ENCODE measurements at places on chromosomes 3 and 15.

DNA sequence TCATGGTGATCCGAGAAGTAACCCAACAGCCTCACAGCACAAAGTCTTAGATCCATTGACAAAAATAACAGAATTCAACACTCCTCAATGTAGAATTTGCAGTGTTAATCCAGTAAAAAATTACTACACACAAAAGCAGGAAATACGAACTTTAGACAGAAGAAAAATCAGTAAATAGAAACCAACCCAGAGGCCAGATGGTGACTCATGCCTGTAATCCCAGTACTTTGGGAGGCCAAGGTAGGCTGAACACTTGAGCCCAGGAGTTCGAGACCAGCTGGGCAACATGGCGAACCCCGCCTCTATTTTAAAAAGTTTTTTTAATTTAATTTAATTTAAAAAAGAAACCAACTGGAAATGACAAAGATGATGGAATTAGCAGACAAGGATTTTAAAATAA lies 36.1 kb downstream of the SELENOT start:
- DNase-seq, result no peak

GRCh38 chr3:72887343-72887704 lies 522 bp upstream of the GXYLT2 start:
- DNase-seq, result no peak

DNA sequence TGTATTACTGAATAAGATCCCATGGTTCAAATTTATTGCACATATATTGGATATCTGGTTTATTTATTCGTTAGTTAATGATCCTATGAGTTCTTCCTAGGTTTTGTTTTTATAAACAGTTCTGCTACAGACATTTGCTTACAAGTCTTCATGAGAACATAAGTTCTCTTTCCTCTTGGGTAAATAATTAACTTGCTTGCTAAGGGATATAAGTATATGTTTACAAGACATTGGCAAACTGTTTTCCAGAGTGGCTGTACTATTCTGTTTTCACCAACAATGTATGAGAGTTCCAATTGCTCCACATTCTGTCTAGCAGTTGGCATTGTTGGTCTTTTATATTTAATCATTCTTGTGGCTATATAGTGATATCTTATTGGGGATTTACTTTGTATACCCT lies 341.8 kb upstream of the GBE1 start:
- no peak for DNase-seq

DNA sequence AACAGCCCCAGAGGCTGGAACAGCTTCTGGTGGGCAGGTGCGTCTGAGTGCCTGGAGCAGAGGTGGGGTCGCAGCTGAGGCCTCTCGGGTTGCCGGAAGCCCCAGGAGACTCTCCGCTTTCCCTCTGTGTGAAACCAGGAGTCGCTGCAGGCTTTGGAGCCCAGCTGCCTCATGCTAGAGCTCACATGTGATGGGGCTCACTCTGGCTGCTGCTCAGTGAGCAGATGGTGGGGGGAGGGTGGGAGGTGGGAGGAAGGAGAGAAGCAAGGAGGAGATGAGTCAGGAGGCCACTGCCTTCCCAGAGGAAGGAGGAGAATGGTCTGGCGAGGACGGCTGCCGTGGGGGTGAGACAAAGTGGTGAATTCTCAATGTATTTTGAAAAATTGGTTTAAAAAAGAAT lies 290.1 kb upstream of the CHRNA7 start:
- no peak for DNase-seq

DNA sequence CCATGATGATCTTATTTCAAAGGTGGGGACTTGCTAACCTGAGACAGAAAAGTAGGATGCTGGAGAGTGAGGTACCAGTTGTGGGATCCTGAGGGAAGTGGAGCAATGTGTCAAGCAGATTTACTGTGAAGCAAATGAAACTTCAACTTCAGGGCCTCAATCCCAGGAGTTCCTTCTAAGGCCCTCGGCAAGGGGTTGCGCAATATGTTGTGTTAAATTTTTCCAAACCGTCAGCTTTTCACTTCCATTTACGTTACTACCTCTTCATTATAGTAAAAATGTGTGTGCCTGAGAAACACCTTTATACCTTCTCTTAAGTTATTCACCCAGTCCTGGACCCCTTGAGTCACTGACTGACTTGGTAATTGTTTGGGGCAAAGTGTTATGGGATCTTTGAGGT lies 42.5 kb upstream of the KCNH8 start:
- DNase-seq, result no peak

GRCh38 chr3:110881069-110881468 lies 190.5 kb upstream of the NECTIN3 start:
- DNase-seq, result peak; percentile 7

DNA sequence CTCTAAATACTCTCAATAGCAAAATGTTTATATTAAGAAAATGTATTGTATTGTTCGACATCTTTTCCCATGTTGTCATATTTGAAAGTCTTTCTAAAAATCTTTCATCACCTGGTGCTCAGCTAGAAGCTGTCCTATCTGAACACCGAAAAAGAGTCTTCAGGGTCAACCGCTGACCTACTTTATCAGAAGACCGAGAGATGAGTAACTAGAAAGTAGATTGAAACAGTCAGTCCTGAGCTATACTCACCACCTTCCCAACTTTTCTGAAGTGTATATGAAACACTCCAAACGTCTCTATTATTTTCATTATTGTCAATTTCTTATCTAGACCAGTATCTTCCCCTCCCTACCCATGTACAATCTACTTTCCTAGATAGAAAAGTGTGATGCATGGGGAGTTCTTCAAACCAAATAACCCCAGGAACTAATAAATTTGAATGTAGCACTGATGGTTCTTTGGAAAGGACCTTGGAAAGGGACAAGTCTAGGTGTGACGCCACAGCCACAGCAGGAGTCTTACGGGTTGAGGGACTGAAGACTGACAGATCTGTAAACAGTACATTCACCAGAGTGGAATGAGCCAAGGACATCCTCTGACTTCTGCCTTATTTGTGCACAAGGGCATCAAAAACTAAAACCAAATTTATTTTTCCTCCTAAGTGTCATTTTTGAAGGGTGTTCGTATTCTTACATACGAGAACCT lies 58.6 kb downstream of the TMOD3 start:
- no peak for DNase-seq

DNA sequence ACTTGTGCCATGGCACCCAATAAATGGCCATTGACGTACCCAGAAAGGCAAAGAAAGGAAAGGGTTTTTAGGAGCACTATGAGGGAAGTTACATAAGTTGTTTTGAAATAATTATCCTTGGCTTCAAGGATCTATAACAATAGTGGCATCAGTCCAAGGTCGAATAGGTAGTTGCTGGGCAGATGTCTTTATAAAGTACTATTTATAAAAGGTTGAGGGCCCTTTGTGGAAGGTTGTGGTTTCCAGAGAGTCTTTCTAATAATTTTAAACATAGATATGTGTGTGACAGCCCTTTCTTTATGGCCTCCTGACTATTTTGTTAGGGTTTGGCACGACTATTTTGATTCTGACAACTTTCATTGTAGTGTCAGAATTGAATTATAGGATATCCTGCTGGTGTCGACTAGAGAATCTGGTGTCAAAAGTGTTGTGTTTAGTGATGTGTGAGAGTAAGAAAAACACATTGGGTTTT lies 260.5 kb downstream of the PYDC2 start:
- no peak for DNase-seq

- DNase-seq, result peak; percentile 52
These were observed 45.6 kb downstream of the DMXL2 start for GRCh38 chr15:51576911-51577500.

- no peak for DNase-seq
These were observed 66.3 kb upstream of the LRIG1 start for GRCh38 chr3:66567077-66567476.

- no peak for DNase-seq
These were observed 436.1 kb upstream of the WNT5A start for GRCh38 chr3:55923207-55923606.

DNA sequence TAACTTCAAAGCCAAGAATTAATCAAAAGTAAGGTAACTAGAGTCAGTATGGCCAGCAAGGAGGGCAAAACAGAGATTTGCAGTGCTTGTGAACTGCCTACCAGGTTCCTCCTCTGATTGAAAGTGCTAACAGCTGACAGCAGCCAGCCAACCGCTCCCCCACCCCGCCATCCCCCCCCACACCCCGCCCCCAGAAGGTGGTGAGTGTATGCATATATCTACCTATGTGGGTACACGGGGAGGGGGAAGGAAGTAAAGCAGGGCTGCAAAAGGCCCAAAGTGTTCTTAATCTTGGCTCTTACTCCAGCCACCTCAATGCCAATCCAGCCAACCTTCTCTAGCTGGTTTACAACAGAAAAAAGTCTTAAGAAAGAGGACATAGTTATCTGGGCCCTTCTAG lies 50.7 kb downstream of the RAF1 start:
- DNase-seq, result no peak

GRCh38 chr3:51955893-51956770 lies 951 bp downstream of the GPR62 start:
- peak; percentile 18 for DNase-seq

DNA sequence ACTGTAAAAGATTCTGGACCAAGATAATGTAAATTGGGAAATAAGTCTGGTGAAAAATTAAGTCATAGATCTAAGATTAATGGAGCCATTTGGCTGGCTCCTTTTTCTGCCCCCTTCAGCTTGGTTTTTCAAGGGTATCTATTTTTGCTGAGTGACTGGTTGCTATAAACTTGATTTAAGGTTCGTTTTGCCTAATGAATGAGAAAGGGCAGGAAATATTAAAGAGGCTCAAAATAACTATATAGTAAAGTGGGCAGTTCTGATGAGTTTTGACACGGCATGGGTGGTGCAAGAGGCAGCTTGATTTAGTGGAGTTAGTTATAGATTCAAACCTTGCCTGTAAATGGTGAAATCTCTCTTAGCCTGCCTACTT lies 140.7 kb downstream of the STAC start:
- DNase-seq, result no peak

GRCh38 chr3:105470851-105471250 lies 104.1 kb downstream of the ALCAM start:
- DNase-seq, result no peak

DNA sequence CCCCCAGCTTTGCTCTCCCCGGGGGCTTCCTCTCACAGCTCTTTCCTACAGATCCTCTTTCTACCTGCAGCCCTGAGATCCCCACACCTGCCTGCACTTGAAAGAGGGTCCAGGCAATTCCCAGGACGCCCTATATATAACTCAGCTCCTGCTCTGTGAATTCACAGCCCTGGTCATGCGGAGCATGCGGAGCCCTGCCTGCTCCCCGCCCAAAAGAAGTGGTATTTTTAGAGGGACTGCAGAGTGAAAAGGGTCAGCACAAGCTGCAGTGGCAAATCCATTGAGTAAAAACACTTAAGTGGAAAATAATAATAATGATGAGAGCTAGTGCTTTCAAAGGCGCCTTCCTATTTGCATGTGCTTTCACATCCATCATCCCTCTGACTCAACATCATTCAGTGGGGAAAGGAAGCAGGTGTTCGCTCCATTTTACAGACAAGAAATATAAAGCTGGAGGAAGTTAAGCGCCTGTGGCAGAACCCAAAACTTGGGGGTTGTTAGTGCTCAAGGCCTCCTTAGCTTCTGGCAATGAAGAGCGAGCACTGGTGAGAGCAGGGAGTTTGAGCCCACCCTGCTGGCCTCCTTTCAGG lies 76.3 kb upstream of the LIPC start:
- no peak for DNase-seq

DNA sequence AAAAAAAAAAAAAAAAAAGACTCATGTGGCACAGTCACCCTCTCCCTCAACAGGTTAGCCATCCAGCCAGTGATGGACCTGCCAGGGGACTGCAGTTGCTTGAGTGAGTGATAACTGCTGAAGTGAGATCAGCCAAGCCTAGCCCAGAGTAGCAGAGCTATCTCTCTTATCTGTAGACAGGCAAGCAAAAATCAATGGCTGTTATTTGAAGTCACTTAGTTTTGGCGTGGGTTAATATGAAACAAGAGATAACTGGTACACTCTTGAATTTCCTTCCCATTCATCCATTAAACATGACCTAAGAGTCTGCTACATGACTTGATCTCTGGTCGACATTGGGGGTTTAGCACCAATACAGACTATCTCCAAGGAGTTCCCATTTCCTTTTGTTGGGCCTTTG lies 51.2 kb upstream of the TNIK start:
- no peak for DNase-seq

GRCh38 chr15:52228921-52229320 lies 37.7 kb upstream of the GNB5 start:
- peak; percentile 38 for DNase-seq

DNA sequence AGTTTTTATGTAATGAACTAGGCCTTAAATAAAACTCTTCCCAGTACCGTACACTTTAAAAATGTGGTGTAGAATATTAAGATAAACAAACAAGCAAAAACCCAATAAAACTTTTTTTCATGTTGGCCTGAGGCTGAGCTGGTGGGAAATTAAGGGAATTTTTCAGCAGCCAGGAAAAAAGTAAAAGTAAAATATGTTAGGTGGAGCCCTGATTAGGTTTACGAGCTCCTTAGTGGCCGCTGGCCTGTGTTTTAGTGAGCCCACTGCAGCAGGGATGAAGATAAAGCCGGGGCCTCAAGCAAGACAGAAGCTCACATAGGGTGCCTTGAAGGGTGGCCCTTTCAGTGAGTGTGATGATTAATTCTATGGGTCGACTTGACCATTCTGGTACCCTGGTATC lies 16.1 kb upstream of the ARL14 start:
- DNase-seq, result no peak

GRCh38 chr3:72375237-72376076 lies 472.8 kb downstream of the SHQ1 start:
- peak; percentile 76 for DNase-seq

GRCh38 chr3:151210676-151211381 lies 7.8 kb upstream of the GPR171 start:
- DNase-seq, result no peak

GRCh38 chr15:74036271-74037170 lies 42.0 kb downstream of the PML start:
- no peak for DNase-seq

DNA sequence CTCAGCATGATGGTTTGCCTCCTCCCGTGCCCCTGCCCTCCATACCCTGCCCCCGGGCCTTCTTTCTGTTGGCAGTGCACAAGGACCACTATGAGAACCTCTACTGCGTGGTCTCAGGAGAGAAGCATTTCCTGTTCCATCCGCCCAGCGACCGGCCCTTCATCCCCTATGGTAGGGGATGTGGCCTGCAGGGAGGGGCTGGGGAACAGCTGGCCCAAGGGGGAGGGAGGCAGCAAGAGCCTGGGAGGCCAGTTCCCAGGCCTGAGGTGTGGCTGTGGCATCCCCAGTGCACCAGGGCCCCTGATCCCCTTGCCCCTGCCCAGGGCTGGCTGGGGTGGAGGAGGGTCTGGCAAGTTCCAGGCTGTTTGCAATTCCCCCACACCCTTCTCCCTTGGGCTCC lies 2.6 kb upstream of the PLA2G4B start:
- no peak for DNase-seq

DNA sequence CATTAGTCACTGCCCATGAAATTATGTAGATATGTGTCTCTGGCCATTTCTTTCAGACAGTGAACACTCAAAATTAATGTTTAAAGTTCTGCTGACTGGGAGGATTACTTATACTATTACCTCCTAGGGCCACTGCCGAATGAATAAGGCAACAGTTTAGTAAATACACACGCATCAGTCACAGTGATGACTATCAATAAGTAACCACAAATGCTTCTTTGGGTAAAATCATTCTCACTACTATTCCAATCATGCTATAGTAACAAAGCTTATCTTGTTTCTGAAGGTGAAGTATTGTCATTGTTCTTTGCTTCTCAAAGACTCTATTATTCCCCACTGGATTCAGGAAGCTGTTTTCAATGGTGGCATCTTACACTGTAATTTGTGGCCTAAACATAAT lies 478.8 kb downstream of the EPHA3 start:
- no peak for DNase-seq

GRCh38 chr3:96449803-96450202 lies 364.6 kb upstream of the EPHA6 start:
- DNase-seq, result no peak

- no peak for DNase-seq
These were observed 96.1 kb upstream of the RASGRP1 start for GRCh38 chr15:38660738-38661137.

Data from HL-60 (cell line).